ENCODE measurements at places on chromosomes 2 and 18.

DNA sequence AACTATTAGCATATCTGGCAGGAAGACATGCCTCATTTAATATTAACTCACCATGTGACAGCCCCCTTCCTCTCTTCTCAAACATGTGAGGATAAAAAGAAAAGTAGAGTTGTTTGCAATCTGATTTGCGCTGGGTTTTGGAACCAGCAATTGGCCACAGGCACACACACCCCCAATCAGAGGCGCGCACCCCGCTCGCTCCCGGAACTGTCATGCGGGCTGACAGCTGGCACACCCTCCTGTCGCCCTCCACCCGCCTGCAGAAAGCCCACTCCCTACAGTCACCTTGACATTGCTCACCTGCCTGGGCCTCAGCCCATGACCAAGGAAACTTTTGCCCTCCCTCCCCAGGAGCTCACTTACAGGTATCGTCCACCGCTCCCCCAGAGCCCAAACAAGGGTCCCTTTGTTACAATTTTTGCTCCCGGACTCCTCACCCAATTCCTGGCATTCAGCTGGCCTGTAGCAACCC is 1.1 kb downstream of the COBLL1 start:
- no peak for DNase-seq

DNA sequence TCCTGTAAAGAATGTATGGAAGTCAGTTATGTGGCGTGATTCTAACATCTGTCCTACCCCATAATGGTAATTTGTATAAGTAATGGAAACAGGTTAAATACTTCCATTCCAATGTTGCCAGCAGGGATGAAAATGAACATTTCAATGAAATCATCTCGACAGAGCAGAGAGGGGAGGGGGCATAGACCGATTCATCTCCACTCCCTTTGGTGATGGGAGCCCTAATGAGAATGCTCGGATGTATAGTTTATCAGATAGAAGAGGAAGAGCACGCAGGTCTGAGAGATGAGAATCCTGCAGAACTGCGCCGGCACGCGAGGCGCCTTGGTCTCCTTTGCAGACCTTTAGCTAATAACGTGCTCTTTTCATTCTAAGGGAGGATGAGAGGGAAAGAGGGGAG is 61.4 kb downstream of the TSHZ1 start:
- no peak for DNase-seq

- DNase-seq: no peak
These were observed 84.2 kb downstream of the TTC27 start for GRCh38 chr2:32711908-32712501.

DNA sequence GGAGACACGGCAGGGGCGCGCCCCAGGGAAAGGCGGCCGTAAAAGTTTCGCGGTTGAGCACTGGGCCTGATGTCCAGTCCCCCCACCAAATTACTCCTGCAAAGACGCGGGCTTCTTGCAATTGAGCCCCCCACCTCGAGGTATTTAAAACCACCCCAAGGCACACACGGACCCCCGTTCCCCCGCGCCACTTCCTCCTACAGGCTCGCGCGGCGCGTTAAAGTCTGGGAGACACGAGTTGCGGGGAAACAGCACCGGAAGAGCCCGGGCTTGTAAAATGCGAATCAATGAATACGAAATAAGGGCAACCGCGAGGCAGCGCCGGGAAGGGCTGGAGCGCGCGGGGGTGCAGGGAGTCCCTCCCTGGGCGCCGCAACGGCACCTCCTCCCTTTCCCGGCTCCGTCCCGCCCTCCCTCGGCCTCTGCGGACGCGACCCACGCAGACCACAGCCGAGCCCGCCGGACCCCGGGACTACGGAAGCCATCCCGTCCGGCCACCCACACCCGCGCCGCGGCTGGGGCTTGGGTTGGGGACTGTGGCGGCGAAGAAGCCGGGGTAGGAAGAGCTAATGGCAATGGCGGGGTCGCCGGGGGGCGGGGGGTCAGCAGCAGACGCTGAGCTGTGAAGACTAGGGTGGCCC is 918 bp upstream of the NETO1 start:
- no peak for DNase-seq

DNA sequence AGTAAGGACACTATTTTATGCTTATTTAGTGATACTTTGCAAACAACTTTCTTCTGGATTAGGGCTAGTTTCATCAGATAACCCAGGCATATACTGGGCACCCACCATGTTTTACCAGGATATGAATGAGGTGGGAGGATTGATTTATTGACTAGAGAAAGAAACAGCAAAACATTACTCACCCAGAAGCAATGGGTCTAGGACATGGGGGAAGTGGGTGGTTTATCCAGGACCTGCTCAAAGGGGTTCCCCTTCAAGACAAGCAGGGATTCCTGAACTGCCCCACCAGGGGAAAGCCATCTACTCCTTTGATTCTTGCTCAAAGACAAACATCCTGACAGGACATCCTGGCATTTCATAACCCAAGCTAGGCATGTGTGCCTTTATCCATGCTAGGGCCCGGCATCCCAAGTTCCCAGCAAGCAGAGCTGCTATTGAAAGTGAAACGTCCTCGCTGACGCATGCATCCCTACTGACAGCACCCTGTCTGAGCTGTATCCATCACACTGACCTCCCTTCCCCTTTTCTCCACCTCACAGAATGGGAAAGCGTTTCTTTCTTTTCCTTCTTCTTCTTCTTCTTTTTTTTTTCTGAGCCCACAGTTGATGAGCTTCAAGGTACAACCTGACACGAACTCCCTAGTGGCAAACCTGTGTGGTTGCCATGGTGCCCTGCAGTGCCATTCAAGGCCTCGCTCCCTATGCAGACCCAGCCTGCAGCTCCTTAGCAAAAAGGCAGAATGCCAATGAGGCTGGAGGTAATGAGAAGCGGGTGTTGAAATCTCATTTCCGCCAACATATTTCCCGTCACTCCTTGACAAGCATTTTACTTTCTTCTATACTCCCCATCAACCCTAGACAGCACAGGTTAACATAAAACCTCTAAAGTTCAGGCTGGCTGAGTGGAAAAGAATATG is 70.5 kb downstream of the CLHC1 start:
- DNase-seq: no peak

Data from activated T-cell treated with anti-CD3 and anti-CD28 coated beads for 48 hours (primary cell).